ENCODE measurements at places on chromosomes 2 and 18.

- peak; percentile 94 for DNase-seq
Observed at GRCh38 chr2:98134172-98135005, 47.4 kb downstream of the VWA3B start.

DNA sequence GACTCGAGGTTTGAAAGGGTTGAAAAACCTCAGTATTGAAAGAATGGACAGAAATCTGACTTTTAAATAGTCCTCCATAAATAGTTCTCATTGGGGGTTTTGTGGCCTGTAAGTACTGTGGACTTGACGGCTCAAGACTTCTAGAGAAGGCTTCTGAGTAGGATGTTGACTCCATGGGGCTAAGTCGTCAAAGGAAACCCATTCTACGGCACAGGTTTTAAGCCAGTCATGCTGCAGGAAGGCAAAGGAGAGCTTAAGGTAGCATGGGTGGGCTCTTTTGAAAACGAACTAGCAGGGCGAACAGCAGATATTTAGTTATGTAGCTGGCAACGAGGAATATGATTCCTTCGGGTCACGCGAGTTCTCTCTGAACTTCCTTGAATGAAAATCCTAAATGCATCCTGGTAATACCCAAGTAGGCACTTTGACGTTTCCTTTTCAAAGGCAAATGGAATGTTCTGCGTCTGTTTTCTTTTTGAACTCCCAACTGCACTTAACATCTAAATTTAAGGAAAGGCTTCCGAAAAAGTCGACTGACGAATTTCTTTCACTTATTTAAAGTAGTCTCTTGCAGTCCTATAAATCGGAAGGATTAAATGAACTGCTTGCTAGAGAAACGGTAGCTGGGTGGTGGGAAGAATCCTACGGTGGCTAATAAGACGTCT is 1.1 kb upstream of the NEDD4L start:
- DNase-seq = peak; percentile 6

DNA sequence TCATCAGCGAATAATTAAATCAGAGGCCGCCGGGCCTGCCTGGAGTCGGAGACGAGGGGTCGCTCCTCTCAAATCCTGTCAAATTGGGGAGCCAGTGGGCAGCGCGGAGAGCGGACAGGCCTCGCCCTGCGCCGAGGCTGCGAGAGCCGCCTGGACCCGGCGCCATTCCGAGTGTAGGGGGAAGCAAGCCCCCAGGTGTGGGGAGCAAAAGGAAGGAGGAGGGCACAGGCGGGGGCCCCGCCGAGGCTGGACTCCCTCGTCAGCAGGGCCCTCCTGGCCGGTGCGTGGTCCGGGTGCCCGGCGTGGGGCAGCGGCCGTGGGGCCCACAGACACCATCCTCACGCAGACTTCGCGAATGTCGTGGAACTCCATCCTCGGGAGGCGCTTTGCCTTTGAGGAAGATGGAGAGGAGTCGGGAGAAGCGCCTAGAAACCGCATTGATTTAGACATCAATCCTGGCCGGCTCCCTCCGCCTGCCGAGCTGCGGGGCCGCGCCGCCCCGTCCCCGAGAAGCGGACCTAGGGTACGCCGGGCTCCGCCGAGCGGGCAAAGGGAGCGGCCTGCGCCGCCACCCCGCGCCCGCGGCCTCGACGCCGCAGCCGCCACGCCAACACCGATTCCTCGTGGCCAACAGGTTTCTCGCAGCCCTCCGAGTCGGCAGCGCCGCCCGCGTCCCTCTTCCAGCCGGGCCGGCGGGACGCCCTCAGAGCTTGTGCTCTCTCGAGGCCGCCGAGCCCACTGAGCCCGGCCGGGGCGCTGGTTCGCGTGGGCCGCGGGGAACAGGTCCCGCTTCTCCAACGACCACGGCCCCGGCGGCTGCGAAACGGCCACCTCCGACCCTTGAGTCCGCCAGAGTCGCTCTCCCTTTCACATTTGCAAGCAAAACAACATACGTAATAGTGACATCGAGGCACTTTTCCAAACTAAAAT is 6.7 kb upstream of the ONECUT2 start:
- no peak for DNase-seq

GRCh38 chr2:64967601-64968000 is 21.6 kb upstream of the SLC1A4 start:
- no peak for DNase-seq

- no peak for DNase-seq
Observed at GRCh38 chr18:7902399-7902839, 335.3 kb downstream of the PTPRM start.

- no peak for DNase-seq
Observed at GRCh38 chr2:47388888-47389287, 14.1 kb upstream of the MSH2 start.

DNA sequence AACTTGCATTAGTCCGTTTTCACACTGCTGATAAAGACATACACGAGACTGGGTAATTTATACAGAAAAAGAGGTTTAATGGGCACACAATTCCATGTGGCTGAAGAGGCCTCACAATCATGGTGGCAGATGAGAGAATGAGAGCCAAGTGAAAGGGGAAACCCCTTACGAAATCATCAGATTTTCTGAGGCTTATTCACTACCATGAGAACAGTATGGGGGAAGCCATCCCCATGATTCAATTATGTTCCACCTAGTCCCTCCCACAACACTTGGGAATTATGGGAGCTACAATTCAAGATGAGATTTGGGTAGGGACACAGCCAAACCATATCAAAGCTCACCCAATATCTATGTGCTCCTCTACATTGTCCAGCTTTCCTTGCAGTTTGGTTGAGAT is 16.0 kb upstream of the SERPINE2 start:
- DNase-seq = no peak

- no peak for DNase-seq
Observed at GRCh38 chr2:230921806-230922595, 3.0 kb downstream of the GPR55 start.

DNA sequence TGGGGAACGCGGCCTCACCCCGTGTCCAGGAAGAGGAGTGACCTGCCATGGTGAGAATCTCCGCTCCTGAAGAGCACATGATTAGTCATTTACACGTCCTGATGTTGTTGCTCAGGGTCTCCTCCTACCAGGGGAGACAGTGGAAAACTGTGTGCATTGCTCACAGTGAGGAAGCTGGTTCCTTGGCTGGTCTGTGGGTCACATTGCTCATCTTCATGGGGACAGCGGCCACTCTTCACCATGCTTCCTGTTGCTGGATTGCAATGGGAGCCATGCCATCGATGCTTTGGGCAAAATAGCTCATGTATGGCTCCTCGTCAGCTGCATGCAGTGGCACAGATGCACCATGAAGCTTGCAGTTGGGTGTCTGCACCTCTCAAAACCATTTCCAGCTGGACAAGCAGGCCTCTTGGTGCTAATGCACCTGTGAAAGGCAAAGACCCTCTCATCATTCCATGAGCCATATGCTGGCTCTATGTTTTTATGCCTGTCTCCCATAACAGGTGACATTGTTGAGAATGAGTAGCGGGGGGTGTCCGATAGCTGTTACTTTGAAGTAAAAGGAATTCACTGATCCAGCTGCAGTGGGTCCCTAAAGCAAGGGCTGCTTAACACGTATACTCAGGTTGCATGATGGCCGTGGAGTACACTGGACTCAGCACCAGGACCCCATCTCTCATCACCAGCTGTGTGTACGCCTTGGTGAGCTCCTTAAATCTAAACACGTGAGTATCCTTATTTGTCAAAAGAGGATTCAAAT is 135.0 kb upstream of the ALKAL2 start:
- DNase-seq = no peak

DNA sequence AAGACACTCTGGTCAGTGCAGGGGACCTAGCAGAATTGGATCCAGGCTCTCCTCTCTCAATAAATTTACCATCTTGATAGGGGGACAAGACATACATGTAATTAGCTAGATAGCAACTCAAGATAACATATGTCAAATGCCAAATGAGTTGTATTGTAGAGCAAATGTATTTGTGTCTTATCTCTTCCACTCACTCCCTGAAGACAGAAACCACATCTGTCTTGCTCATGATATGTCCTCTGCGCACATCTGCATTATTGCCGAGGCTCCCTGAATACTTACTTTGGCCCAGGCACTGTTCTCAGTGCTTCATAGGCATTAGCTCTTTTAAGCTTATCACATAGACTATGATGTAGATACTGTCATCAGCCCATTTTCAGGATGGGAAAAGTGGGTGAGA is 122.9 kb upstream of the GATA6 start:
- DNase-seq = no peak

DNA sequence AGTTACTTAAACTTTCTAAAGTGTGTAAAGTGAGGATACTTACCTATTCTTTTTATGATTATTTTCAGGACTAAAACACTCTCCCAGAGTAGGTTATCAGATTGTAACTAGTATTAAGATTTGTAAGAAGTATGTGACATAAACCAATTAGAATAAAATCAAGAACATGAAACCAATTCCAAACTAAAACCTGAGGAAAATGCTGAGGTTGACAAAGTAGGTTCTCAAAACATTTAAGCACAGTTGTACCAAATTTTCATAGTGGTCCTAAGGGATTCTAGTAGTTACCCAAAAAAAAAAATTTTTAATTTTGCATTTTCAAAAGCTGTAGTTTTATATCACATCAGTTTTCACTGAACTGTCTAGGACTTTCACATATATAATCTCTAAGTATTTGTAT is 157.3 kb downstream of the MEMO1 start:
- DNase-seq = no peak

DNA sequence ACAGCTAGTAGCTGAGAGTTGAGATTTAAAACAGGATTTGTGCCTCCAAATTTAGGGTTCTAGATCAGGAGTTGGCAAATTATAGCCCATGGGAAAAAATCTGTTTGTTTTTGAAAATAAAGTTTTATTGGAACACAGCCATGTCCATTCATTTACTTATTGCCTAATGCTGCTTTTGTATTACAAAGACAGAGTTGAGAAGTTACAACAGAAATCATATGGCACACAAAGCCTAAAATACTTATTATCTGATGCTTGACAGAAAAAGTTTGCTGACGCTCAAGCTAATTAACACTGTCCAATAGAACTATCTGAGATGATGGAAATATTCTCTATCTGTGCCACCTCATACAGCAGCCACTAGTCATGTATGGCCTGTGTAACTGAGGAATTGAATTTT is 229.1 kb upstream of the RASGRP3 start:
- DNase-seq = no peak

DNA sequence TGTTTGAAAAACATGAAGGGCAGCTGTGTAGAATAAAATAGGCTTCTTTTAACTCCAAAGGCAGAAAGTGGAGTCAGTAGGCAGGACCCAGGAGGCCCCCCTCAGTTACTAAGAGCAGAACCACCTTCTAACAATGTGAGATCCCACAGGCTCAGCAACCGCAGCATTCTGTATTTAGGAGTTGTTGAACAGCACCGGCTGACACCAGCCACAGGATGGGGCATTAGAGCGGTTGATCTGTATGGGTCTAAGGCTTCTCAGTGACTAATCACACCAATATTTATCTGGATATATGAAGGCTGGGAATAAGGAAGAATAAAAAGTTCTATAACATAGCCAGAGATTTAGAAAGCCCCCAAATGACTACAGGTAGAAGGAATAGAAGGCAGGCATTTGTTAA is 51.7 kb downstream of the MYO5B start:
- DNase-seq = no peak

DNA sequence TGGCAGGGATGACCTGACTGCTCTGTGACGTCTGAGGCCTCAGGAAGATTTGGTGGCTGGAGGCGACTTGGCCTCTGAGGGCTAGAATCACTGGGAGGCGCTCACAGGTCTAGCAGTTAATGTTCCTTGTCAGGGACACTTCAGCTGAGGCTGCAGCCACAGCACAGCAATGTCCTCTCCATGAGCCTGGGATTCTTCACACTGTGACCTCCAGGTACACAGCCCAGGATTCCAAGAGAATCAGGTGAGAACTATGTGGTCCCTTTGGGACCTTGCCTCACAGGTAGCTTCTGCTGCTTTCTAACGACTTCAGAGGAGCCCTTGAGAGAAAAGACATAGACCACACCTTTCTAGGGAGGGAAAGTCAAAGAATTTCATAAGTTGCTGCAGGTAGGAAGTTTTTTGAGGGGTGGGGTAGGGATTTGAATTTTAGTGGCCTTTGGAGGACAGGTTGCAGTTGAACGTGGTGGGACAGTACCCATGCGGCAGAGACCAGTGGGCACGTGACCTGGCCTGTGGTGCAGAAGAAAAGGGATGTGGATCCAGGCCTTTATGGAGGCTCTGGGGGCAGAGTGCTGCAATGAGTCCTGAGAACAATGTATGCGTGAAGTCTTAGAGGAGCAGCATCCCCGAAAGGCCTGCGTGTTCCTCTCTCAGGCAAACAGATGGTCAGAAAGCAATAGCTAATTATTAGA is 86.2 kb downstream of the LYPD1 start:
- DNase-seq = no peak

DNA sequence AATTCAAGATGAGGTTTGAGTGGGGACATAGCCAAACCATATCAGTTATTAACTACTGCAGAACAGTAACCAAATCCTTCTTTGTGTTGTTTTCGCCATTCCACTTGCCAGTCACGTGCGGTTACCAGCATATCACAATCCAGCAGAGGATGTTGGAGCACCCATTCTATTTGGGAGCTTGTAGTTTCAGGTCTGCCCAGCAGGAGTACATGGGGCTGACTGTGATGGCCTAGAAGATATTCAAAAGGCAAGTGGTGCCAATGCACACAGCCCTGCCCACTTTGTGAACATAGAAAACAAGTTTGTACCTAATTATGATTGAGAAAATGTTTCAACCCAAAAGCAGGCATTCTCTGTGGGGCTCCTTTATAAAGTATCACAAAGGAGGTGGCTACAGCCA is 57.0 kb downstream of the ZNF519 start:
- no peak for DNase-seq

- peak; percentile 68 for DNase-seq
Observed at GRCh38 chr2:26942543-26943295, 27.7 kb upstream of the MAPRE3 start.

GRCh38 chr18:64840911-64841701 is 692.2 kb upstream of the LINC00305 start:
- no peak for DNase-seq

- no peak for DNase-seq
Observed at GRCh38 chr18:72201032-72201431, 343.1 kb downstream of the CBLN2 start.

GRCh38 chr2:68936427-68936826 is 16.3 kb downstream of the GKN2 start:
- no peak for DNase-seq

DNA sequence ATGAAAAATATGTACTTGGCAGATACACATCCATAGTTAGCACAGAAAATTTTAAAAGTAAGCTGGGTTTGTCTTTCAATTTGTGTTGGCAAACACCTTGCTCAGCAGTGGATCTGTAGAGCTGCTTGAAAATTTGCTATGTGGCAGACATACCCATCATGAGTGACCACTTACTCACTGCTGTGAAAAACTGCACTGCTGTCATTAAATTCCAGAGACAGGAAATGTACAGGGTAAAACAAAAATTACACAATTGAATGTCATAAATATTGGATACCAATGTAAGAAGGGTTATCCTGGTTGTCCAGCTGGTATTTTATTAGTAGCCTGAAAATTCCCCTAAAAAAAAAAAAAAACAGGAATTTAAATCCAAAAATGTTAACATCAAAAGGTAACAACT is 24.5 kb downstream of the NIF3L1 start:
- DNase-seq = no peak

DNA sequence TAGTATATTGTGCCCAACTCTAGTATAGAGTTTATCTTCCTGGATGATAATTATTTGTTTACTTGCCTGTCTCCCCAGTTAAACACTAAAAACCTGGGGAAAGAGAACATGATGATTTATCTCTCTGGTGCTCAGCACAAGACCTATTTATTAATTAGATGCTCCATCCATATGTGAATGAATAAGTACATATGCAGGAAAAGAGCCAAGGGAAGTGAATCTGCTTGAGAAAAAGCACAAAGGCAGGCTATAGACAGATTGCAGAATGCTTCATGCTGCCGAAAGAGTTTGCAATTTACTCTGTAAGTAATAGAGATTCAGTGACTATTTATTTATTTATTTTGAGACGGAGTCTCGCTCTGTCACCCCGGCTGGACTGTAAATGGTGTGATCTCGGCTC is 37.3 kb upstream of the MFF start:
- DNase-seq = no peak

Data from inflammatory macrophage (primary cell).